Right atrium auricular region (tissue), 2 donors: ENCODE measurements at places on chromosomes 11 and 22. TPM values are rescaled to one million over a fixed set of nuclear protein-coding genes. Genes with fewer than 3 reads are reported as not detected.

Gene TSKU
- total RNA-seq, result 18.7 TPM

Gene OSBP2
- total RNA-seq, result 16.8 TPM

DNA sequence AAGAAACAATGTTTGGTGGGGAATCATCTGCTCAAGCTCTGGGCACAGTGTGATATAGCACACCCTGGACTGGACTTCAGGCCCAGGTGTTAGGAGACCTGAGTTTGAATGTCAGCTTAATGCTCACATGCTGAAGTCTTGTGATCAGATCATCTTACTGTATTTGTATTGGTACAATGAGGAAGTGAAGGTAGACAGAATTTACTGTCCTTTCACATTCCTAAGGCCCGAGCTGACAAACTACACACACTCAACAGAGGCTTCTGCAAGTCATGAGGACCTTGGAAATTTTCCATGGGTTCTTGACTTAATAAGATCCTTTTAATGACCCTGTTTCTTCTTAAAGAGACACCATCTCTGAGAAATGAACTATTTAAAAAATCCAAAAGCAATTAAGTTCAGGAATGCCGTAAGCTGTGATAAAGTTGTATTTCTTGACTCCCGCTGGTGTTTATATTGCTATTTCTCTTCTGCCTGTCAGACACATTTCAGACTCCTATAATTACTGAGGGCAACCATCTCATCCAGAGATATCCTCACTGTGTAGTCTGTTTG lies 802.0 kb downstream of the DLG2 start:
- no peak for DNase-seq
- H3K36me3 ChIP-seq, result no peaks in the 10 kb centered on the region
- H3K4me1 ChIP-seq, result no peaks in the 10 kb centered on the region
- no peak overlapping the region for H3K27ac ChIP-seq
- no peak overlapping the region for H3K4me3 ChIP-seq

Gene GAL3ST3
- total RNA-seq, result 22.7 TPM

Gene TRPM5
- total RNA-seq, result not detected

Gene FJX1
- total RNA-seq, result 3.9 TPM

Gene SERPING1
- 210 TPM for total RNA-seq

Gene MRPL11
- 33.1 TPM for total RNA-seq

GRCh38 chr11:120712014-120712413 lies 200.5 kb downstream of the GRIK4 start:
- H3K36me3 ChIP-seq, result no peaks in the 10 kb centered on the region
- peak; percentile 40 for DNase-seq
- H3K27me3 ChIP-seq, result no peaks in the 10 kb centered on the region
- H3K4me1 ChIP-seq, result no peaks in the 10 kb centered on the region
- no peak overlapping the region for H3K27ac ChIP-seq

GRCh38 chr11:58193391-58193790 lies 4.5 kb downstream of the OR9Q2 start:
- no peak overlapping the region for H3K27ac ChIP-seq
- H3K4me1 ChIP-seq, result no peaks in the 10 kb centered on the region
- H3K27me3 ChIP-seq, result no peaks in the 10 kb centered on the region
- H3K4me3 ChIP-seq, result no peak overlapping the region

GRCh38 chr11:69109101-69109500 lies 46.6 kb upstream of the SMIM38 start:
- peaks cover 5% of the 10 kb centered on the region for H3K4me1 ChIP-seq
- no peaks in the 10 kb centered on the region for H3K36me3 ChIP-seq
- H3K27ac ChIP-seq, result no peak overlapping the region
- H3K27me3 ChIP-seq, result no peaks in the 10 kb centered on the region
- H3K4me3 ChIP-seq, result no peak overlapping the region
- DNase-seq, result no peak

DNA sequence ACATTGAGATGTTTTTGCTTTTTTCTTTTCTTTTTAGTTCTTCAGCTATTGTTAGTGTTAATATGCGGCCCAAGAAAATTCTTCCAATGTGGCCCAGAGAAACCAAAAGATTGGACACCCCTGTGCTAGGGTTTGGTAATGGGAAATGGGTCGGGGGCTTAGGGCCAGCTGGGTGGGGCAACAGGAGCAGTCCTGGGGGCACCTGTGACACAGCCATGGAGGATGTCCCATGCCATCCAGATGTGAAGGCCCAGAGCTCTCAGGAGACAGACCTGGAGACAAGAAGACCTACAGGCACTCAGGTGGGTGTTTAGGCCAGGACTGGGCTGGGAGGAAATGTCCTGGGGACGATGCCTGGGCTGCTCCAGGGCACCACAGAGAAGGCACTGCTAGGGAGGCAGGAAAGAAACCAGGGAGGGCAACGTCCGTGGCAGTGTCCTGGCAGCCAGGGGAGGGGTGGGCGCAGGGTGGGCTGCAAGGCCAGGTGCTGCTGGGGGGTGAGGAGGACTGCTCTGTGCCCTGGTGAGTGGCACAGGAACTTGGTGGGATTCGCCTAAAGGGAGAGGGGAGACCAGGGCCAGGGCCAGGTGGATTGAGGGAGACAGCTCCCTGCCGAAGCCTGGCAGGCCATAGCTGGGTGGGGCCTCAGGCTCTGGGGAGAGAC lies 21.4 kb downstream of the RELT start:
- H3K36me3 ChIP-seq, result no peaks in the 10 kb centered on the region
- no peak overlapping the region for H3K27ac ChIP-seq
- no peak for DNase-seq
- H3K27me3 ChIP-seq, result no peaks in the 10 kb centered on the region
- no peak overlapping the region for H3K4me3 ChIP-seq
- peaks cover 2% of the 10 kb centered on the region for H3K4me1 ChIP-seq

DNA sequence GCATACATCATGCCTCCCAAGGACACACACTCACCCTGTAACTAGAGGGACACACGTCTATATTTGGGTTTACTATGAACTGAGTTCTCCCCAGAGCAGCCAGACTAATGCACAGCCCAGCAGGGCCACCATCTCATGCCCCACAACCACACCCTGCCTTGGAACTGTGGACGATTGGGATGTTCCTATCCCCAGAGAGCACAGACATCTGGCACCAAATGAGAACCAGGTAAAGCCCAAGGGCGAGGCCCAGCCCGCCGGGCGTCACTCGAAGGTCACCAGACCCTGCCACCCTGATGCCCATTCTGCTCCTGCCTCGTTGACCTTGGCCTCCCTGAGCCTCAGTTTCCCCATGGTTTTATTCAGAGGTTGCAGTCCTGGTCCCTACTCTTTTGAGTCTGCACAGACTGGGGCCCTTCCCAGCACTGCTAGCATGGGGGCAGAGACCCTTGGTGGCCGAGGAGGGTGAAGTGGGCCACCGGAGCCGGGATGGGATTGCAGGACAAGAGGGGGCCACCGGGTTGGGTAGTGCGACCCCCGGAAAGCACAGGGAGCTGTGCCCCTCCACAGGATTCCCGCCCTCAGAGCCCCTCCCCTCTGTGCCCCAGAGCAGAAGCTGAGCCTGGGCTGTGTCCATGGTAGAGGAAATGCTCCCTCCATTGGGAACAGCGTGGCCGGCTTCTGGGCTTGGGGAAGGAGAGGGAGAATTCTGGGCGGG lies 56.8 kb downstream of the IGLL5 start:
- H3K36me3 ChIP-seq, result no peaks in the 10 kb centered on the region
- H3K4me3 ChIP-seq, result no peak overlapping the region
- H3K4me1 ChIP-seq, result no peaks in the 10 kb centered on the region
- H3K27ac ChIP-seq, result no peak overlapping the region
- H3K27me3 ChIP-seq, result no peaks in the 10 kb centered on the region

GRCh38 chr11:12683874-12684273 lies 9.7 kb downstream of the TEAD1 start:
- no peak overlapping the region for H3K27ac ChIP-seq
- no peaks in the 10 kb centered on the region for H3K36me3 ChIP-seq
- no peak for DNase-seq
- H3K4me3 ChIP-seq, result no peak overlapping the region

- no peak overlapping the region for H3K27ac ChIP-seq
- H3K4me1 ChIP-seq, result peaks cover 25% of the 10 kb centered on the region
- H3K36me3 ChIP-seq, result no peaks in the 10 kb centered on the region
- no peaks in the 10 kb centered on the region for H3K27me3 ChIP-seq
Measured at GRCh38 chr11:61593151-61593550, 12.3 kb upstream of the SYT7 start.

Gene SCGB1A1
- total RNA-seq, result not detected

Gene OR52H1
- total RNA-seq, result not detected

DNA sequence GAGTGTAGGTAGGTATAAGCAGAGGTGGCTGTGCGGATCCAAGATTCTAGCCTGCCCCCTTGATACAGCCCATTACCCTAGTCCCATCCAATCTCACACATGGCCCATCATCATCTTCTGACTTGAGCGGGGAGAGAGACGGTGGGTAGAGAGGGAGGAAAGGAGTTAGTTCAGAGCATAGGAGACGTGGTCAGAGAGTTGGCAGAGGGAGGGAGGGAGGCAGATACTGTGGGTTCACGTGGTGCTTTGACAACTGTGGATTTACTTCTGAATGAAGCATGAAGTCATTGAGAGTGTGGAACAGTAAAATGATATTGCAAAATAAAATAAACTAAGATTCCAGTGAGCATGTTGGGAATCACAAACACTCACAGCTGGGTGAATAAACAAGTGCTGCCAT lies 31.4 kb upstream of the VPREB1 start:
- H3K27ac ChIP-seq, result no peak overlapping the region
- no peak for DNase-seq
- H3K27me3 ChIP-seq, result no peaks in the 10 kb centered on the region
- no peak overlapping the region for H3K4me3 ChIP-seq
- no peaks in the 10 kb centered on the region for H3K36me3 ChIP-seq

DNA sequence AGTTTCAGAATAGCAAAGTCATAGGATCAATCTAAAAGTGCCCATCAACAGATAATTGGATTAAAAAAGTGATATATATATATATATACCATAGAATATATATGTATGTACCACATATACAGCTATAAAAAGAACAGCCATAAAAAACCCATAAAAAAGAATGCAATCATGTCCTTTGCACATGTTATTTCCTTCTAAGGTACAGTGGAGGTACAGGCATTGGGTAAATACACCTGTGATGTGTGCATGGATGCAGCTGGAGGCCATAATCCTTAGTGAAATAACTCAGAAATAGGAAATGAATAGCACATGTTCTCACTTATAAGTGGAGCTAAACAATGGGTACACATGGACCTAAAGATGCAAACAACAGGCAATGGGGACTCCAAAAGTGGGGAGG lies 7.1 kb upstream of the DKK3 start:
- H3K36me3 ChIP-seq, result no peaks in the 10 kb centered on the region
- H3K27ac ChIP-seq, result no peak overlapping the region
- peaks cover 42% of the 10 kb centered on the region for H3K4me1 ChIP-seq
- H3K4me3 ChIP-seq, result no peak overlapping the region

DNA sequence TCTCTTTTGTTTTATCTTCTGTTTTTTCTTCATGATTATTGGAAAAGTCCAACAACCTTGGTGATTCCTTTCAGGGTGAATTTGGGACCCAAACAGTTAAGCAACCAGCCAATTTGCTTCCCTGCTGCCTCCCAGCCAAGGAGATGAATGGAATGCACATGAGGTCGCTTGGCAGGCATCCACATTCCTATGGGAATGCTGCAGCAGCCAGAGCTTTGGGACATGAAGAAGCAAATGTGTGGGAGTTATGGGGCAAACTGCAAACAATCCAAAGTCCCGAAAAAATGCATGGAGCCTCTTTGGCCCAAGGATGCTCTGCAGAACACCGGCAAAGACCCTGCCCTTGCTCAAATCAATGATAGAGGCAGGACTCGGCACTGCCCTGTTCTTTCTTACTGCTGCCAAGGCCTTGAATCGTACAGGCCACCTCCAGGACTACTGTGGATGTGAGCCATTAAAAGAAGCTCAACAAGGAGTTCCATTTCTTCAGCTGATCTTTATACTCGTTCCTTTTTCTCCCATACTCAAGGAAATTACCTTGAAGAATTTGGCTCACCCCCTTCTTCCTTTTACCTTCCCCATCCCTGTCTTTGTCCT lies 117.3 kb upstream of the TEAD1 start:
- H3K4me1 ChIP-seq, result peaks cover 20% of the 10 kb centered on the region
- no peak overlapping the region for H3K4me3 ChIP-seq
- peak overlapping the region; percentile 29 for H3K27ac ChIP-seq
